CD4-positive, alpha-beta T cell treated with Interleukin-2 at 100 ng/mL for 4 hours (primary cell): ENCODE measurements at places on chromosomes 13 and 19.

DNA sequence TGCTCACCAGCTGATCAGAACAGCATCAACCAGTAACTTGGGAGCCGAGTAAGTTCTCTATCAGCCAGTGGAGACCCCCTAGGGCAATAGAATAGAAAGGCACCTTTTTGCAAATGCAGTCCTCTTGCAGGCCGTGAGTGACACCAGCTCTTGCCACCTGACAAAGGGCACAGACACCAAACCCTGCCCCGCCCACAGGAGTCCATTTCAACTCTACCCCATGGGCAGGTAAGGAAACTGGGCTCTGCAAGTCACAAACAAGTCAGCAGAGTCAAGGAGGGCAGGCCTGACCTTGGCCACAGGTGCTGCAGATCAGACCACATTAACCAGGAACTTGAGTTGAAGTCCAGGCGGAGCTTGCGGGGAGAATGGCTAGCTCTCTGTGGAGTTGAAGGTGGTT, 77.4 kb upstream of the SPATA13 start:
- no peak for DNase-seq

DNA sequence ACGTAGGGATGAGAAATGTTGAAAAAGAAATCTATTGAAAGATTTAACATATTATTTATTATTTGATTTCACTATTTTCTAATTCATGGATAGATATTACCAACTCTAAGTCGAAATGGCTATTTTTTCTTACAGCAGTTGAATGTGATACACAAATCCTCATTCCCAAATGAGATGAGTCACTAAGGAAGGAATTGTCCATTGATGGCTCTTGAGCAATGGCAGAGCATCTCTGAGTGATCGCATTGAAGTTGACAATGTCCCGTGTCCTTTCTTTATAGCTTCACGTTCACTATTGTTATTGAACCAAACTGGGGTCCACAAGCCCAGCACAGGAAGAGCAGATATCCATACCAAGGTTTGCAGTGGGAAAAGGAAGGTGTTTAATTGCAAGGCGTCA, 648.3 kb upstream of the SPRY2 start:
- DNase-seq = no peak

GRCh38 chr13:111505175-111505777, 184.8 kb downstream of the TEX29 start:
- no peak for DNase-seq

- DNase-seq = no peak
Observed at GRCh38 chr19:37951816-37952210, 44.8 kb downstream of the SIPA1L3 start.

GRCh38 chr13:41563984-41564365, 106.6 kb downstream of the RGCC start:
- DNase-seq = no peak

DNA sequence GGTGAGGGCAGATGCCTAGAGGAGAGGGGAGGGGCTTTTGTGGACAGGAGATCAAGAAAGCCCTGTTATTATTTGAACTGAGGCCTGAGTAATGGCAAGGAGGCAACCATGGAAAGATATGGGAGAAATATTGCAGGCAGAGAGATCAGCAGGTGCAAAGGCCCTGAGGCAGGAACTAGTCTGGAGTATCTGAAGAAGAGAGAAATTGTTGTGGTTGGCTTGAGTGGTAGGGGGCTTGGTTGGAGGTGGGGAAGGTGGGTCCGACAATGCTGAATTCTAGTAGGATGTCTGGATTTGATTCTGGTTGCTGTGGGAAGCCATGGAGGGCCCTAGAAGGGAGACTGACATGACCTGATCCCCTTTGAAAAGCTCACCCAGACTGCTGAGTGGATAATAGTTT, 2.4 kb upstream of the URI1 start:
- no peak for DNase-seq
